ENCODE measurements at places on chromosomes 3 and 15.

- DNase-seq = no peak
Measured at GRCh38 chr3:189288348-189289235, 116.8 kb downstream of the TPRG1 start.

DNA sequence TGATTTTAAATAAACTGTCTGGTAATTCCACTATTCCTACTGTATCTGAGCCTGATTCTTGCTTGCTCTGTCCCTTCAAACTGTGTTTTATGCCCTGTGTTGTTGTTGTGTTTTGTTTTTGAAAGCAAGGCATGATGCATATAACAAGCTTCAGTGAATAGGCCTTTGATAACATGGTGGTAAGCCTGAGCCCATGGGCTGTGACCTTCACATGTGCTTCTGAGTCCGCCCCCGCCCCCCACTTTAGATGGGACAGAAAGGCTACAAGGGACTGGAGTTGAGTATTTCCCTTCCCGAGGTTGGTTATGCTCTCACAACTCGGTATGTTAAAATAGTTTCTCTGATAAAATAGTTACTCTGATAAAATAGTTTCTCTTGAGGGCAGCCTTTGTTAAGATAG lies 119.0 kb upstream of the WNT7A start:
- no peak for DNase-seq

GRCh38 chr3:126469479-126469878 lies 6.2 kb downstream of the ZXDC start:
- no peak for DNase-seq

DNA sequence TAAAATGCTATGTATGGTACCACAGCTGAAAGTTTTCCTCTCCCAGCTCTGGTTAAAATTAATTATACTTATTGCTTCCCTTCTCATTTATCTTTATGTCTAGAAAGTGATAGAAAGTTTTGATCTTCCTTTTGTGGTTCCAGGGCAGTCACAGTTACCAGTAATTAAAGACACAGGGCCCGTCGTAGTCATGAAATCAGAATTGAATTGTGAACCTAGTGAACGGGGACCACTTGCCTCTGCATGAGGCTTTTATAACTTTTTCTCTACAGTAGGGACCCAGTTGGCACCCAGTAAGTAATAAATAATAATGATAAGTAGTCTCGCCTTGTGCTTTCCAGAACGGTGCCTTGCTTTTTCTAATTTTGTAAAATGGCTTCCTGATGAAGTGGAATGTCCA lies 231.7 kb upstream of the SATB1 start:
- no peak for DNase-seq

GRCh38 chr3:132006605-132007204 lies 28.1 kb downstream of the CPNE4 start:
- DNase-seq = no peak

DNA sequence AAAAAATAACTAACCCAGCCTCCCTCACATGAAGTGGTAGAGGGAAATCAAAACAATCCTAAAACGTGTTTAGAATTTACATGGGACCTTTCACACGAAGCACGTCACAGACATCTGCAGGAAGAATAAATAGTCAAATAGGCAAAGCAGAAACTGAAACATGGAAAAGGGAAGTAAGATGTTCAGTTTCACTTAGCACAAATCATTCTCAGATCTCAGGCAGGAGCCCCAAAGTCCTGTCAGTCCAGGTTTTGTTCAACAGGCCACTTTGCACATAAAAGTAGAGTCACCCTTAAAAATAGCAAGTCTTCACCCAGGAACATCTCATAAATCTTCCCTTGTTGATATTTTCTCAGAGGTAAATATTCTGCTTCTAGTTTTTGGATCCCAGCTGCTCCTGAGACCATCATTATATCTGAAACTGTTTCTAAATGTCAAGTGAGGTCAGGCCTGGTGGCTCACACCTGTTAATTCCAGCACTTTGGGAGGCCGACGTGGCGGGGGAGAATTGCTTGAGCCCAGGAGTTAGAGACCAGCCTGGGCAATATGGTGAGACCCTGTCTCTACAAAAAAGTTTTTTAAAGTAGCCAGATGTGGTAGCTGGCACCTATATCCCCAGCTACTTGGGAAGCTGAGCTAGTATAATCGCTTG lies 1.9 kb downstream of the RUBCN start:
- DNase-seq = no peak

DNA sequence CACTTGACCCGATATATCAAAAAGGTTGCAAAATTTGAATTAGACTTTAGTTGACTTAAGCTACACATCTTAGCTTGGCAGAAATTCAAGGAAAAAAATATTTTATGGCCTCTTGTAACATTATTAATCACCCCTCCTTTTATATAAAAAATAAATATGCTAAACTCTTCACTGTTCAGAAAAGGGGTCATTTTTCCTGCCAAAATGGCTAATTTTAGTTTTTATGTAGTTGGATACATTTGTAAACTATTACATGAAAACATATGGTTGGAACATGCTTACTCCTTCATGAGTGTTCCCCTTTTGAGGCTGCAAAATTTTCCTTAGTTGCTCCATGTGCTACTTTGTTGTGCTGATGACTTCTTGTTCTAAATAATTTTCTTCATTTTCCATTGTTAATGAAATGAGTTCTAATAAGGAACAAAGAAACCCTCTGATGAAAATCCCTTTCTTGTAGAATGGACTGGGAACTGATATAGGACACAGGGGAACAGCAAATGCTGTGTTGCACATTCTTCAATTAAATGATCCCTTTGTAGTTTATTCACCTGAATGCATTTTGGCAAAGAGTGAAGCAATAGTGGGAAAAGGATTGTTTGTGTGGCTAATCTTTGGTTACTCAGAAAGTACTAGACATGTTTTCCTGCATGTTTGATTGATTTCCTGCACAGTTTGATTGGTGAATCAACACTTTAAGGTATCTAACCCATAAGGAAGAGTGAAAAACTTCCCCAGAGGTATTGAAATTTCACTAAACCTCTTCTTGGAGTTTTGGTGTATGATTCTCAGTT lies 349.3 kb downstream of the TIGIT start:
- DNase-seq = no peak

DNA sequence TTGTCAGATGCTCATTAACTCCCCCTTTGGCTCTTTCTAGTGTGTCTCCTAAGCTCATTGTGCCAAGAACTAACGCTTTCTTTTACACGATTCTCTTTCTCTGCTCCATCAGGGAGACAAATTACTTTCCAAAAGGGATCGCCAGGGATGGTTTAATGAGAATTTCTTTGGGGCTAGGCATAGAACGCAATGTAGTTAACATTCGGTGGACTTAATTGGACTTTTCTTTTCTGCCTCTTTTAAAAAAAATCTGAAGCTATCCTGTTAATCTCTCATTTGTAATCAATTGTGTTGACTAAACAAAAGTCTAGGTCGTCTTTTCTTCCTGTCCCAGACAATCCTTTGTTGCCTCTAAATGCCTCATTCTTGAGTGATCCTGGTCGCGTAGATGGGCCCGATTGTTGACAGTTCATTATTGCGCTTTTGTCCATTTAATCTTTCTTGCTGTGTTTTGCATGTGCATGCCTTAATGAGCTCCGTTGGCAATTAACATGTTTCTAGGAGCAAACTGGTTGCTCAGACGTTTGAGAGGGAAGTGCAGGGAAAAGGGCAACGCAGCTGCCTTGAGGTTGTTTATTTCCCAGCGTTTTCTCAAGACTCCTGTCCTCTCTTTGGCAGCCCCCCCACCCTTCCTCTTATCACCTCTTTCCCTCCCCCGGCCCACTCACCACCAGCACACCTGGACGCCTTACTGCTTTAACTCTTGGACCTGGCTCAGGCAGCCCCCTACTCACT lies 7.8 kb downstream of the FEZF2 start:
- DNase-seq = no peak

DNA sequence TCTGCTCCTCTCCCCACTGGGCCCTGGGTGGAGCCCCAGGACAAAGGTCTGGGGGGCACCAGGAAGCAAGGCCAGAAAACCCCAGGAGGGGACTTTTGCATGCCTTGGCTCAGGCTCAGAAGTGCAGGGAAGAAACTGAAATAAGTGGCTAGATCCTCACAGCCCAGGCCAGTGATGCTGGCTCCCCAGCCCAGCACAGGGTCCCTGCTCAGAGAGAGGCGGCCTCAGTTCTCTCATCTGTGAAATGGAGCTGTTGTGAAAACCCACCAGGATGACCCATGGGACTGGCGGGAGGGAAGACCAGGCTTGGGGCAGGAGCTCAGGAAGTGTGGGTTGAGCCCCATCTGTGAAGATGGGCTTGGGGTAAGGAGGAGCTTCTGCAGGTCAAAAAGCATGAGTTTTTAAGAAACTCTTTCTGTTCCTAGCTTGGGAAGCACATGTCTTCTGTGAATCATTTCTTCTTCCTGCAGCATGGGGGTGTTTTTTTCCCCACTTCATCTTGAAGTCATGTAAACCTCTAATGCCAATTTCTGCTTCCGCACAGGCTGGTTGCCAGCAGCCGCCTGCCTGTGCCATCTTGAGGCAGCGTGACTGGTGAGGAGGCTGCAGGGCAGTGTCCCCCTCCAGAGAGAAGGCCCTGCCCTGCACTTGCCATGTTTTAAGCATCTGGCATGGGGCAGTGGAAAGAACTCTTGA lies 118.6 kb downstream of the SMAD6 start:
- no peak for DNase-seq

- peak; percentile 63 for DNase-seq
Measured at GRCh38 chr15:39583596-39584265, 2.9 kb downstream of the THBS1 start.

DNA sequence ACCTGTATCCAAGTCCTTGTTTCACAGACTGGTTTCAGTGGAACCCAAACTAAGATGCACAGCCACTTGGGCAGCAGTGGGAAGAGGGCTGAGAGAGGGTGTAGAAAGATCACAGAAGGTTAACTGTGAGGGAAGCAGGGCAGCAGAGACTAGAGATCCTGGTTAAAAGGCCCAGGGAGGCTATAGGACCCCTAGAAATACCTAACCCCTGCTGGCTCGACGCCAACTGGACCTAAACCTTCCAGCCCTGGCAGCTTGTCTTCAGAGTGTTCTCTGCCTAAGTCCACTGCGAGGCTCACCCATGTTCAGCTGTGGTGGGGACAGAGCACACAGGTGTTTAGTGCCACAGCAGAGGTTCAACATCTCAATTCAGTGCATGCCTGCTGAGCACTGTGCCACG lies 96.5 kb downstream of the ZNF621 start:
- no peak for DNase-seq

GRCh38 chr15:29652595-29652994 lies 169.7 kb downstream of the TJP1 start:
- DNase-seq = no peak

DNA sequence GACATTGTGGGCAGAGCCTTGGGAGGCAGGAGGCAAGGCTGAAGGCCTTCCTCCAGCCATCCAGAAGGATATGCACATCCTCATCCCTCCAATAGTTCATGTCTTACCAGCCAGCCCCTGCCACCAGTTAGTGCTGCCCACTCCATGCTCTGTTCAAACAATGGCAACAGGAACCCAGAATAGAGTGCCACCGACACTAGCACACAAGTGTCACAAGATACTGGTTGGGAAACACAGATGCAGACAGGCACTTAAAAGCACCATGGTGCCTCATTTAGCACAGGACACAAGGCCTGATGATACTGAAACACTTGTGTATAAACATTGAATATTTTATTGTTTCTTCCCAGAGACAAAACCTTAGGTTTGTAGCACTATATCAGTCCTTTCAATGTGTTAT lies 56.5 kb upstream of the MYO5C start:
- DNase-seq = no peak

GRCh38 chr15:68650901-68651709 lies 72.3 kb downstream of the CORO2B start:
- DNase-seq = no peak

DNA sequence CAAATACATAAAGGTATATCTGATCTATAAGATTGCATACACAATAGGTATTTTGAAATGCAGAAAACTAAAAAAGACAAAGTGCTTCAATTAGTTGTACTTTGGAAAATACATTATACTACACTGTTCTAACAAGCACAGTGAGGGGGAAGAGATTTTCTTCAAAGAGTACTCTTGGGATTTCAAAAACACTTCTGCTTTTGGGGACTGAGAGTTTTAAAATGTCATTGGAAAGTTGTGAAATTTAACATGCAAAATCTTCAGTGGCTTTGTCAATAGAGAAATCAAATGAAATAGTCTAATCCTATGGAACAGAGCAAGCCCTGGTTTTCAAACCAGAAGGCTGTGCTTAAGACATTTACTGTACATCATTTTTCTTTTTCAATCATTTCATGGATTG lies 322.2 kb upstream of the SEMA6D start:
- DNase-seq = no peak

GRCh38 chr3:69205385-69205784 lies 83.0 kb upstream of the LMOD3 start:
- no peak for DNase-seq

DNA sequence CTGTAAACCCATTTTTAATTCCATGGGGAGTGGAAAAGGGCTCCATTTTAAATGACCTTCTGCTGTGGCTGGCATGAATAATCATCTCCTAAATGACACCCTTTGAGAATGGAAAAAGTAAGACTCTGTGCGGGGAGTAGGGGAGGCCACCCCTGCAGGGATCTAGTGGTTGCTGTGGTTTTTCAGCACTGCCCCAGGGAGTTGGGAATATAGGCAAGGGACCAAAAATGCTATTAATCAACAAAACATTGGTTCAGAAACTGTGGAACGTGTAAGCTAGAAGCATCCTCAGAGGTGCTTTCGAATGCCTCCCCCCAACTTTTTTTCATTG lies 30.1 kb upstream of the ADAMTS7 start:
- no peak for DNase-seq

DNA sequence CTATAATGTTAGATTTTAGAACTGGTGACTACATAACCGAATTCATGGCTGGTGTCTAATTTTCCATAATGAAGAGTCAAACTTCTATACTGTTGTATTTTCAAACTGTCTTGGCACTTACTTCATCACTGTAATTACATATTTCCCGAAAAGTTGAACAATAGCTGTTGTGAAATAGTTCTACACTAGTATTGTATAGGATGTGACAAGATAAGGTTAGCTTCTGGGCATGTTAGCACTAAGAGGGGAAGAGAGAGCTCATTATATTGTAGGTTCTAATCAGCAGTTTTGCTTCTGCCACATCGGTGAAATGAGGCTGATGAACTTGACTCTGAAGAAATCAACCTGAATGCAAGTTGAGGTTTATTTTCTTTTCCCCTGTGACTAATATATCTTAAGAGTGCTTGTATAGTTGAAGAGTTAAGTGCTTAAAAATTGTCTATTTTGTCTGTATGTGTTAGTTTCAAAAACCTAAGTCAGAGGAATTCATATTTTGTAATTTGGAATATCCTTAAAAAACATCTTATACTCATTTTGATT lies 8.9 kb downstream of the GYG1 start:
- DNase-seq = no peak

DNA sequence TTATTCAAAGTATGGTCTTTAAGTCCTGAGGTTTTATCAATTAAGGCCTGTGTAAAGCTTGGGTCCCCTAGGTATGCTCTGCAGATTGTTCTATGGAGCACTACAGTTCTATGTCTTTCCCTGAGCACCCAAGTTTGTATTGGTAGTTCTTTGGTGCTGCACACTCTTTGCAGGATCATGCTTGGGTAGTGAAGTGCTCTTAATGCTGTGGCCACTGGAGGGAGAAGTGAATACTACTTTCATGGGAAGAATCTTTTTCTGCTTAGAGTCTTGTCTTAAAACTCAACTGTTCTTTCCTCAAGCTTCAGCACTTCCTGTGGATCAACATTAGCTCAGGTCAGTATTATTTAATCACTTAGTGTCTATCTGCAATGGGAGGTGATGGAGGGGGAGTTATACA lies 93.6 kb upstream of the CFAP20DC start:
- DNase-seq = no peak

GRCh38 chr3:141602706-141603105 lies 115.9 kb downstream of the RASA2 start:
- no peak for DNase-seq

All from AG09319 (cell line).